ENCODE measurements at places on chromosomes 3 and 15.

- no peak for DNase-seq
Measured at GRCh38 chr3:50258029-50258680, 10.8 kb upstream of the SEMA3B start.

GRCh38 chr15:94131875-94132274, 99.5 kb upstream of the MCTP2 start:
- DNase-seq, result no peak

DNA sequence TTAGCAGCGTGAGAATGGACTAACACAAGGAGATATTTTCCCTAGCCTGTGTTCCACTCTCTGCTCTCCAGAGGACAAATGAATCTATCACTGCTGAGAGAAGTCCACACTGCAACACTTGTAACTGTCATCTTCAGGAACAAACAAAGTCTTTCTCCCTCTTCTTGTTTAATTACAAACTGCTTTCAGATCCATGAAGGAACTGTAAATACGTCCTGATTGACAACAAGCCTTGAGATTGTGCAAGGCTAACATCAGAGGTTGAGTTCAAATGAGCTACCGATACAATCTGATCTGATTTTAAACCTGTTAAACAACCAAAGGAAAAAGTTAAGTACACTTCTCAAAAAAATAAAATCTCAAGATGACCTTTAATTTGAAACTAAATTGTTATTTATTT, 638.8 kb upstream of the ADAMTS9 start:
- DNase-seq, result no peak

- DNase-seq, result no peak
Measured at GRCh38 chr3:134477002-134477401, 8.8 kb downstream of the ANAPC13 start.

All from GDM1 (cell line).